ENCODE measurements at places on chromosomes 7 and 10.

DNA sequence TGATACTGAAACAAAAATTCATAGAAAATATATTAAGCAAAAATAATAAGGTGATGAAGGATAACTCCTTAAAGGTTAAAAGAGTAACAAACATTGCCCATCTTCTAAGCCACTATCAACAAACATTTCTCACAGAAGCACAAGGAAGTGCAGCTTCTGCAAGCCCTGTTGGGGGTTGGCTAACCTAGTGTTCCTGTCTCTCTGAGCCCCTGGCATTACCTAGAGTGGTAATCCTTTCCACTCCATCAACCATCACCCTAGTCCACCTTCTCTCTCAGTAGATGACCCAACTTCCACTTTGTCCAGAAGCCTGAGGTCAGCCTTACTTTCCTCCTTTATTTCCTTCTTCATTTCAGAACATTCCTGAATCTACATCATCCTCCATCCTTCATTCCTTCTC lies 59.7 kb downstream of the HIPK2 start:
- DNase-seq, result peak; percentile 12

DNA sequence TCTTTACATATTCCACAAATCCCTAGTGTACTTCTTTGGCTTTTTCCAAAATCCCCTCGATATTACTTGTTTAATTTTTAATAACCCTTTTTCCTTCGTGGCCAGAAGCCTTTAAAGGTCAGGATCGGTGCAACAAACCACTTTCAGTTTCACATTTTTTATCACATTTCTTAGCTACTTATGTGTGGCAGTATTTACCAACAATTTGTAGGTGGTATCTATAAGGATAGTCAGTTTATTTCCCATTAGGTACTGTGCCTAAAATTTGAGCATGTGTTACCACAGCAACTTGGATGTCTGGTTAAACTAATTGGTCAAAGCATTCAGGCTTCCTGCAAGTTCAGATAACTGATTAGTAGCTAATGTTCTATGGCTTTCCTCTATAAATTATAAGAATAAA lies 104.9 kb downstream of the CDK14 start:
- DNase-seq, result no peak

DNA sequence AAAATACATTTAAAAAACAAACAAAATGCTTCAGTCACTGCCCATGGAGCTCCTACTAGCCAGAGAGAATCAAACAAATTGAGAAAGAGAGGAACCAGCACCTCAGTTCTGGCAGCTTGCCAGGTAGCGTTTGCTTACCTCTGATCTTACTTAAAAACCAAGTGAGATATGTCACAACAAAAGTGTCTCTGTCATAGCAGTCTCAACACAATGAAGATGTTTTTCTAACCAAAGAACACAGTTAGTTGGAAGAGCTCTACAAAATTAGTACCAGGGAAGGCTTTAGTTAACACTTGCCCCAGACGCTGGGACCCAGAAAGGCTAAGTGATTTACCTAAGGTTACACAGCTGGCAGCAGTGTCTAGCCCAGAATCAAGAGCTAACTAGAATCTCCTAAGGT lies 3.4 kb downstream of the DOCK4 start:
- peak; percentile 75 for DNase-seq

GRCh38 chr7:106289848-106290247 lies 5.1 kb upstream of the NAMPT start:
- no peak for DNase-seq

GRCh38 chr10:71819985-71820384 lies 31.1 kb downstream of the PSAP start:
- DNase-seq, result peak; percentile 17

GRCh38 chr10:104334561-104334960 lies 3.7 kb downstream of the ITPRIP start:
- no peak for DNase-seq

GRCh38 chr10:11560076-11560709 lies 51.3 kb downstream of the USP6NL start:
- DNase-seq, result peak; percentile 13

DNA sequence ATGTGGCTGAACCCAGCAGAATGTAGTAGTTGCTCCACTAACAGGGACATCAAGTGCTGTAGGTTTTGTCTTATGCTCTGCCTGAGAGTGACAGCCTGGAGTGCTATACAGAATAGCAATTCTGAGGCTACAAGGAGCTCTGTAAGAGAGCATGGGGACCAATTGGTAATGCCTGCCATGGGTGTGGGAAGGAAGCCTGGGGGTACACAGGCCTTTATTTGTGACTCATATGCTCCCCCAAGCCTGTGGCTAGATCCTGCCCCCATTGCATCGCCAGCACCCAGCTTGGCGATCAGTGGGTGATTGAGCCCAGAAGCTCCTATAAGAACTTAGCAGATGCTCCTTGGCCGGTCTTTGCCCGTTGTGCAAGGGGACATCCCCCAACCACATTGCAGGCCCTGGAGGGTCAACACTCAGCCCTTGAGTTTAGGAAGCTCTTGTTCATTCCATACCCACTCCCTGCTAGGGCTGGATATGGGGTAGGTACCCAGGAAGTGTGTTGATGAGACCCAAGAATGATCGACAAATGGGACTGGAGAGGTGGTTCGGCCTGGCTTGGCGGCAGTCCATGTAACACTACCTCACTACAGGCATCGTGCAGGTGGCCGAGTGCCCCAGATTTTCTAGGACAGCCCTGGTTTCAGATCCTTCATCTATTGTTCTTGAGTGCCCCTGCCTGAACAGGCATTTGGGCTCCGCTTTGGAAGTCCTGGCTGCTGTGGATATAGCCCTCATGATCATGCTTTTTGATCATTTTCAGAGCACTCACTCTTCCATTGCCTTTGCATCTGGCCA lies 37.7 kb downstream of the ZMIZ1 start:
- DNase-seq, result no peak

GRCh38 chr7:17535776-17536175 lies 237.3 kb downstream of the AHR start:
- DNase-seq, result no peak

DNA sequence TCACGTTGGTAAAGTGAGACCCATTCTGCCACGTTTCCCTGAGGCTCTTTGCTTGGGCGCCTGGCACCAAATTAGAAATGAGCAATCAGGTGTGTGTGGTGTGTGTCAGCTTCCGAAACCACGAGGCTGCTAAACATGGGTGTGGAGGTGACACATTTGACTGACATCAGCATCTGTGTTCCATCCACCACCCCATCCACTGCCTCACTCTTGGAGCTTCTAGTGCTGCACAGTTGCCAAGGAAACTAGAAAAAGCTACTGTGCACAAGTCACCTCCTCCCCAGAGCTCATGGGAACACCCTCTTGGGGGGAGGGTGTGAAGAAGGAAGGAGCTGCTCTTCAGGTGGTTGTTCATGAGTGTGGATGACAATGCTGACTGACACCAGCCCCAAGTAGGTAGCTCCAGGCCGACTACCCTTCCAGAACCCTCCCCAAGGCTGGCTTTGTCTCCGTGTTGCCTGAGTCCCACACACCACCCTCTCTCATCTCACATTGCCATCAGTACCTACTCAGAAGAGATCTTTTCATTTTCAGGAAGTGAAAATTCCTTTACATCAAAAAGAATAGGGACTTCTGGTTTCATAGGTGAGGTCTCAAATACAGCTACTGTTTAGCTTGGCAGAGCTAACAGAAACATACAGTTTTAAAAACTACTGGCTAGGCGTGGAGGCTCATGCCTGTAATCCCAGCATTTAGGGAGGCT lies 152.2 kb downstream of the TMEM178B start:
- DNase-seq, result no peak

DNA sequence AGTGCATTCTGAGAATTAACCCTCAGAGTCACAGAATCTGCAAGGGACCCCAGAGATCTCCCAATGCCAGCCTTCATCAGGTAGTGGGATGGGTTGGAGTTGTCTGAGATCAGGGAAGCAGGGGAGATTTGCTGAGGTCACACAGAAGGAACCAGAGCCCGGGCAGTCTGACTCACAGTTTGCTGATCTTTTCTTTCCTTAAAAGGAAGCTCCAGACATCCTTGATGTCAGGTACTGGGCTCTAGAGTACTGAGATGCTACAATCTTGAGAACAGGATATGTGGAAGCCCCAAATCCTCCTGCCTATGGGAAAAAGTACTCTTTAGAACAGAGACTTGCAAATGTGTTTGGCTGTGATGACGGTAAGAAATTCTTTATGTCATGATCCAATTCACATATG lies 706 bp downstream of the TBATA start:
- DNase-seq, result peak; percentile 64

DNA sequence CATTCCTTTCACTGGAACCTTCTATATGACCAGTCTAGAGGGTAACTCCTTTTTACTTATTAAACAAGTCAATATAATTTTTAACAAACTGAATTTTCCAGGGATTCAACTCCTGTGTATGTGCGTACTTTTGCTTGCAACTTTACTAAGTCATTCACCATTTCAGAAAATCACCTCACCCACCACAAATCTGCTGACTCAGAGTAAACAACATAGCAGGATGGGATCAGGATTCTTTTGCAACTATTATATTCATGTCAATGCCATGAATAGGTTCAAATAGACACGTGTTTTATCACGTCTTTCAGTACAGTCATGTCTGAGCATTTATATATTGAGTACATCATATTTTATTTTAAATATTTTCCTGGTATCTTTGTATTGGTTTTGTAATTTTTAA lies 14.5 kb downstream of the CTTNBP2 start:
- no peak for DNase-seq

GRCh38 chr10:58513188-58514110 lies 777 bp downstream of the BICC1 start:
- DNase-seq, result peak; percentile 27

DNA sequence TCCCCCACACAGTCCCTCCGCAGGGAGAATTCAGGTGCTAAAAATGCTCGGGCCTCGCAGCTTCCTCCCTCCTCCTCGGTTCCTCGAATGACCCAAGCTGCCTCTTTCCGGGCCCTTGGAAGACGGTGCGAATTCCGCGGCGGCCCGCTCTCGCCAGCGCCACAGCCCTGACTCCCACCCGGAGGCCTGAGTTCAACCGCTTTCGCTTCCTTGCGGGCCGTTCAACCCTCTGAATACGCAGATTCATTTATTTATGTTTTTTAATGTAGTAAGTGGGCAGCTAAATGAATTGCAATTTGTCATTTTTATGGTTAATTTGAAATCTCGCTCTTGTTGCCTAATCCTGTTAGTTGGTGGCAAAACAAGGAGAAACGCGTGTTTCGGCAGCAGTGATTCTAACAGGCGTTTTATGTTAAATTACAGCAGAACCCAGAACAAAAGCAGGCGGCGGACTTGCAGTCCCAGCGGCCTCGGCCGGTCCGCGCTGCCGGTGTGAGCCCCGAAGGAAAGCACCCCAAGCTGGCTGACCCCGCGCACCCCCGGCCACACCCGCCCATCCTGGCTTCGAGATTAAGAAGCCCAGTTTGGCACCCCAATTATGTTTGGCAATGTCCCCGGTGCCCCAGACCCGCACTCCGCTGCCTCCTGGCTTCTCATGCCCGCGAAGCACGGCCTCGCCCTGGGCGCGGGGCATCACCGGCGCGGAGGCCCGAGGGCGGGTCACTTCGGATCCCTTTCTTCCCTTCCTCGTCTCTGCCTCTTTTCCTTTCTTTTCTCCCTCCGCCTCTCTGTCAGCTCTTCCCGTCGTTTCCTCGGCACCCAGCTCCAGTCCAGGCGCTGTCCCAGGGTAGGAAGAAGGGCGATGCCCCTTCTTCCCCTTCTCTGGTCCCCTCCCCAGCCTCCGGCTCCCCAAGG lies 75.9 kb downstream of the INSIG1 start:
- peak; percentile 33 for DNase-seq

- no peak for DNase-seq
Measured at GRCh38 chr7:155944901-155945300, 132.6 kb upstream of the SHH start.

DNA sequence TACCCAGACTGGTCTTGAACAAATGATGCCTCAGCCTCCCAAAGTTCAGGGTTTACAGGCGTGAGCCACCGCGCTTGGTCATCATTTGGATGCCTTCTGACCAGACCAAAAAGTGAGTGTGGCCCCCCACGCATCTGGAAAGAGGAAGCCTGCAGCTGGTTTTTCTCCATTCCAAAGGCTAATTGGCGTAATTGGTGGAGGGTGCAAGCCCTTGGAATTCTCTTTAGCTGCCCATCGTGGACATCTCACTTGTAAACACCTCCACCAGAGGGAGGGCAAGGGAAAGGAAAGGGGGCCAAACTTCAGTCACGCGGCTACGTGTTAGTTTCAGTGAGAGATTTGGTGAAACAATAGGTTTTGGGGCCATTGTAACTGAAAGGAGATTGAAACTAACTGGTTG lies 4.1 kb upstream of the ARHGAP21 start:
- peak; percentile 23 for DNase-seq

GRCh38 chr7:80859272-80859970 lies 59.4 kb downstream of the SEMA3C start:
- no peak for DNase-seq

- DNase-seq, result no peak
Measured at GRCh38 chr7:43891069-43891955, 15.1 kb downstream of the URGCP start.

GRCh38 chr7:945556-946255 lies 8.8 kb downstream of the ADAP1 start:
- no peak for DNase-seq

DNA sequence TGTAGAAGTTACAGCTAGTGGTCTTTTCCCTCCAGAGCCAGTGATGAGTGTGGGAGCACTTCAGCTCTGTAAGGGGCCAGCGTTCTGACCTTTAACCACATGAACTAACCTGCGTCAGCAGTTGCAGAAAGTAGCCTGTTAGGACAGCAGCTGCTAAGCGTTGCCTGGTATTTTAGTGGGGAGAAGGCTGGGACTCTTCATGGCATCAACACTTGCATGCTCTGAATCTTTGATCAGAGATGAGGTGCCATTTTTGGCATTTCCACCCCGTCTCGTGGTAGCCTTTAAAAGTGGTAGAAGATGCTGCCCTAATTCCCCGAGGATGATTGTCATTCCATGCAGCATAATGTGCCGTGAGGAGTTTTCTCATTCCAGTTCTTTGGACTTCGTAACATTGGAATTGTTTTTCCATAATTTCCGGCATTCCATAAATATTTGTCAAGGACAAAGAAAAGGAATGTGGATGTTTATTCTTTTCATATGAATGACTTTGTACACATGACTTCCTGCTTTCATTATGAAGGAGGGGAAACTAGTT lies 92.2 kb downstream of the AVL9 start:
- no peak for DNase-seq

DNA sequence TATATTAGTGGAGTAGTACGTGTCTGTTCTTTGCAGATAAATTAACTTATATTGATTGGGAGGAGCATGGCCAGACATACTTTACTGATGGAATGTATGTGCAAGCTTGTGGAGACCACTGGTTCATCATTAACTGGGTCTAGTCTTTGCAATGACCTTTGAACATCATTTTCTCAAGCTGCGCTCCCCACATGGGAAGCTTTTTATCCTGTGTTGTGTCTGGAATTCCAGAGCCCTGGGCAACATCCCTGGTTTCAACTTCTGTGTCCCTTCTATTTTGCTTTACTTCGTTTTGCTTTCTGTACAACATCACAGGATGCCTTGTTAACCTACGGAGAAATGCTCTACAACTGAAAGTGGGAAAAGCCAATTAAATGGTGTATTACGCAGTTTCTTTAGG lies 38.3 kb downstream of the MACROH2A2 start:
- DNase-seq, result no peak
